Activated CD4-positive, alpha-beta T cell treated with anti-CD3 and anti-CD28 coated beads for 48 hours (primary cell): ENCODE measurements at places on chromosomes 7 and 10.
A peak's percentile ranks its signal among the peaks of the same experiment; 100 is the strongest.

DNA sequence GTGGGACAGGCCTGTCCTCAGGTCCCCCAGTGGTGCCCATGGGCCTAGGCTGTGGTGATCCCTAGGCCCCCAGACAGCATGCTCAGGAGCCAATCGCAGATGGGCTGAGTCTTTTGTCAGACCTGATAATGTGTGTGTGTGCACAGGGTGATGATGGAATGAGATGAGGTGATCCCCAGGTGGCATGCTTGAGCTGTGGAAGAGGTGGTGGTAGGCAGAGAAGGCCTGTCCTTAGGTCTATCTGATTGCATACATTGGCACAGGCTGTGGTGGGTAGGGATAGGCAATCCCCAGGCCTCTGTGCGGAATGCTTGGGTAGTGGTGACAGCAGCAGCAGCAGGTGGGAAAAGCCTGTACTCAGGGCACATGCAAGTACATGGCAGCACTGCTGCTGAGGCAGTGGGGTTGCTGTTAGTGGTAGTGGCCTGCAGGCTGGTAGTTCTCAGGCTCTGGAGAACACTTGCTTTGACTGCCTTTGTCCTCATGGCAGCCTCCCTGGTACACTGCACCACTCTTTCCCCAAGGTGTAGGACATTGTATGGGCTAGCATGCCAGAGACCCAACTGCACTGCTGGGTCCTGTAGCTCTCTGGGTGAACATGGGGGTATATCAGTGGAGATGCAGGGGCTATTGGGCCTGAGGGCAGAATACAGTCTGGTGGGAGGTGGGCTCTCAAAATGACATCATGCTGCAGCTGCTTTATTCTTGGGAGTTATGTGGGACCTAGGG lies 260.9 kb upstream of the PLPP4 start:
- DNase-seq = no peak

GRCh38 chr7:2537981-2538851 lies 17.1 kb downstream of the BRAT1 start:
- DNase-seq = no peak

DNA sequence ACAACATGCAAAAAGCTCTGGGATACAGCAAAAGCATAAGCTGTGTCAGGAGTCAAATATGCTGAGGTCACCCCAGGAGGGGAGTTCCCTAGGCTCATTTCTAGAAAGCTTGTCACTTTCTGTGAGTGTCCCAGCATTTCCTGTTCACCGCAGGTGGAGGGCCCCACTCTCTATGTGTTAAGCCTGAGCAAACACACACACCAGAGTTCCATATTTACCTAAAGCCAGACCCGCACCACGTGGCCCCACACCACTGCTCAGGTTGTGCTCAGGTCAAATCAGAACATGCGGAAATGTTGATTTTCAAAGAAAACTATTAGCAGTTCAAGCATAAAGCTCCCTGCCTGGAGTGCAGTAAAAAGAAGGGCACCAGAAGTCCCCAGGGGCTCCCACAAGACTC lies 259.6 kb upstream of the PPP2R2D start:
- peak; percentile 47 for DNase-seq

GRCh38 chr7:140383954-140384713 lies 14.2 kb downstream of the SLC37A3 start:
- no peak for DNase-seq

DNA sequence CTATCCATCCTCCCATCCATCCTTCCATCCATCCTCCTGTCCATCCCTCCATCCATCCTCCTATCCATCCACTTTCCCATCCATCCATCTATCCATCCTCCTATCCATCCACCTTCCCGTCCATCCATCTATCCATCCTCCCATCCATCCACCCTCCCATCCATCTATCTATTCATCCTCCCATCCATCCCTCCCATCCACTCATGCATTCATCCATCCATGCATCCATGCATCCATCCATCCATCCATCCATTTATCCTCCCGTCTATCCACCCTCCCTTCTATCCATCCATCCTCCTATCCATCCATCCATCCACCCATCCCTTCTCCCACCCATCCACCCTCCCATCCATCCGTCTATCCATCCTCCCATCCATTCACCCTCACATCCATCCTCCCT lies 25.2 kb upstream of the PSMG3 start:
- DNase-seq = no peak

DNA sequence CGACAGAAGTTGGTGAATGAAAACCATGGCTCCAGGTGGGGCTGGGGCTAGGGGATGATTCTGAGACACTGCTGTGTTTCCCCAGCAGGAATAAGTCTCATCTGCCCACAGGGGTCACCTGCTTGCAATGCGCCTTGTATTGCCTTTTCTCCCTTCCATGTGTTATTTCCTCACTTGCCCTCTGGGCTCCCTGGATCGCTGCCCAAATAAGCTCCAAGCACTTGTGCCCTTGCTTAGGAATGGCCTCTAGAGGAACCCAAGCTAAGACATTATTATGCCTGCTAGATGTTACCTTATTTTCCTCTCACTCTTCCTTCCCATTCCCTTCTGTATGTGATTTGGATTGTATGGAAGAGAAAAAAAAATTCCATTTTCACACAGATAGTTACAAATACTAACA lies 24.8 kb upstream of the PLPP4 start:
- DNase-seq = no peak

DNA sequence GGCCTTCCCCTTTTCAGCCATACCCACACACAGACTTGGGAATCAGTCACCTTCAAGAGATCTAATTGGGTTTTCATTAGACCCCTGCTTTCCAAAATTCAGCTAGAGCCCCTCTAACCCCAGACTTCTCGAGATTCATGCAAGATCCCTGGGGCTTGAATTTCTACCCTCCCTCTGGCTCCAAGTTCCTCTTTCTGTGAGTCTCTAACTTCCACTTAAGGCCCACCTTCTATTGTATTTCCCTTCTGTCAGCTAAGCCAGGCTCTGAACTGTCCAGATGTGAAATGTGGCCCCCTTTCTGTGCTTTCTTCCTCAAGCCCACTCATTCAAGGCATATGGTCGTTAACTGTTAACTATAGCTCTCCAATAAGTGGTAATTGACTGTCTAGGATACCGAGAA lies 132.2 kb downstream of the ZNF365 start:
- DNase-seq = no peak

GRCh38 chr10:46542567-46543465 lies 13.6 kb downstream of the GPRIN2 start:
- peak; percentile 1 for DNase-seq

DNA sequence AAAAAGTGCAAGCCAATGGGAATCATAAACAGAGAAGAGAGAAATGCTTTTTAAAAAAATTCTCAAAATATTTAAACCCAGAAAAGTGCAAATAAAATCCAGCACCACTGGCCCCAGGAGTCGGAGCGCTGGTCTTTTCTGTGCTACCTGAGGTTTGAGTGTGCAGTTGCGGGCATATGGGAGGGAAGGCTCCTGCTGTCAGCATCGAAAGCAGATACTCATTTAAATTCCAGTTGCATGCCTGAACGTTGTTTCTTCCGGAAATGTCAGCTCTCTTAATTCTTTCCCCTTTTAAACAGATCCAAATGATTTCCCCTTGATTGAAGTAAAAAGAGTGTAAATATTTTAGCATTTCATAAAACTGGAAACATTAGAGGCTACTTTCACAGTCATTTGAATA lies 240.5 kb upstream of the GPR26 start:
- DNase-seq = no peak

DNA sequence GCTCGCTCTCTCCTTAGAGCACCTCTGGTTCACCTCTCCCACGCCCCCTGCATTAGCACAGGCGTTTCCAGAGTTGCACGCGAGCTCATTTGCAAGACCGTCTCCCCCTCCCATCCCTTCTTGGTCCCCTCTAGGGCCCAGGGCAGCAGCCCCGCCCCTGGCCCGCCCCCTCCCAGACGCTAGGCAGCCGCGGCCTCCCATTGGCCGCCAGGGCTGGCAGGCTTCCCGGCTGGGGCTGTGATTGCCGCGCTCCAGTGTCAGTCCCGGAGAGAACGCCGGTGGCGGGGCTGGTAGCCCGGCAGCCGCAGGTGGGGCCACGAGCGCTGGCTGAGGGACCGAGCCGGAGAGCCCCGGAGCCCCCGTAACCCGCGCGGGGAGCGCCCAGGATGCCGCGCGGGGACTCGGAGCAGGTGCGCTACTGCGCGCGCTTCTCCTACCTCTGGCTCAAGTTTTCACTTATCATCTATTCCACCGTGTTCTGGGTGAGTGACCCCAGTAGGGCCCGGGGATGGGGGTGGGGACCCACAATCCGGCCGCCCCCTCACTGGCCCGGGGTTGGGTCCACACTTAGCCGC lies at the start of gene TSPAN15:
TSPAN15 (plus strand) TSS at position 257 of the 575 bp plus-strand sequence; CDS start at position 387, 130 bp downstream.
- peak; percentile 83 for DNase-seq

DNA sequence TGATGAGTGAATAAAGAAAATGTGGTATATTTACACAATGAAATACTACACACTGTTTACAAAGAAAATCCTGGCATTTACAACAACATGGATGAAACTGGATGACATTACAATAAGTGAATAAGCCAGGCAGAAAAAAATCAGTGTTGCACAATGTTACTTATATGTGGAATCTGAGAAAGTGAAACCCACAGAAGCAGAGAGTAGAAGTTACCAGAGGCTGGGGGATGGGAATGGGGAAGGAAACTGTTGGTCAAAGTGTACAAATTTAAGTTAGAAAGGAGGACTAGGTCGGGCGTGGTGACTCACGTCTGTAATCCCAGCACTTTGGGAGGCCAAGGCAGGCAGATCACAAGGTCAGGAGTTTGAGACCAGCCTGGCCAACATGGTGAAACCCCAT lies 538.5 kb upstream of the MKI67 start:
- no peak for DNase-seq

DNA sequence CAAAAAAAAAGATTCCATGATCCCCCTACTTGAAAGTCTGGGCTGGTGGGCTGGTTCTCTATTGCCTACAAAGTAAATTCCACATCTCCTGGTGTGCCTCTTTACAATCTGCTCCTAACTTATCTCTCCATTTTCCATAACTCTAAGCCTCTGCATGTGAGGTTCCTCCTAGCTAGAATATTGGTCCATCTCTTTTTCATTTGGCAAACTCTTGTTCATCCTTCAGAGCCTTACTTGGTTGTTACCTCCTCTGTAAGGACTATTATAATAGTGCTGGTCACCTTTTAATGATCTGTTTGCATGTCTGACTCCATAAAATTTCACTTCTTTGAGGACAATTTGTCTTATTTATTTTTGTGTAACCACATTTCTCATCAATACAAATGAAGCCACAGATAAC lies 1.6 kb upstream of the NRCAM start:
- no peak for DNase-seq

- DNase-seq = no peak
Observed at GRCh38 chr10:15331461-15331860, 39.6 kb downstream of the FAM171A1 start.

DNA sequence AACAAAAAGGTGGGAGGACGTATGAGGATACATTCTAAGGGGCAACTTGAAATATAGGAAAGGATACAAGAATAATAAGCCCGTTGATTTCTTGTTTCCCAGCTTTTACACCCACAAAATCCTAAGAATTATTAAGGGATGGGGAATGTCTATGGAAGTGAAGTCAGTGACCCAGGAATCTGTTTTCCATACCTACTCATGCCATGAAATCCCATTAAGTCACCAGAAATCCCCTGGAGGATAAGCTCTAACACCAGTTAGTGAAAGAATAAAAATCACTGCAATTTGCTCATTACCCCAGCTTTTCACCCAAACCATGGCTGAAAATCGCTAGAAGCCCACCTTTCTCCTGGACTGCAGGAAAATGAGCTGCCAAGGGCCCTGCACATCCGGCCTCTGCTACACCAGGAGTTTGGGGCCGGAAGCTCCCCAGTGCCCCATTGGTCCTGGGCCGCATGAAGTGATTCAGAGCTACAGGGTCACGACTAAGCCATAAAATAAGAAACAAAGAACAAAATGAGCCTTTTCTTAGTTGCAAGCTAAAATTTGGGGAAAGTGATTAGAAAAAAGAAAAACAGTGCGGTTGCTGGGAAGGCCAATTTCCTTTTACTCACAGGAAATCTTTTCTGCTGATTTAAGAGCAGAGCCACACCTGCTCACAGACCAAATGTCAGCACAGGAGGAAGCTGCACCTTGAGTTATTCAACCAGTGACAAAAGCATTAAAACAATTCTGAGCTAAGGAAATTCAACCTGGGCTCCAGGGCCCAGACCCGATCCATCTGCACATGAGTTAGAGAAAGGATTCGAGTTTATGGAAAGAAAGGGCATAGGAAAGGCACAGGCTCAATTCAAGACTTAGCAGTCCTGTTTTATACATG lies 40.3 kb downstream of the HIPK2 start:
- peak; percentile 44 for DNase-seq

DNA sequence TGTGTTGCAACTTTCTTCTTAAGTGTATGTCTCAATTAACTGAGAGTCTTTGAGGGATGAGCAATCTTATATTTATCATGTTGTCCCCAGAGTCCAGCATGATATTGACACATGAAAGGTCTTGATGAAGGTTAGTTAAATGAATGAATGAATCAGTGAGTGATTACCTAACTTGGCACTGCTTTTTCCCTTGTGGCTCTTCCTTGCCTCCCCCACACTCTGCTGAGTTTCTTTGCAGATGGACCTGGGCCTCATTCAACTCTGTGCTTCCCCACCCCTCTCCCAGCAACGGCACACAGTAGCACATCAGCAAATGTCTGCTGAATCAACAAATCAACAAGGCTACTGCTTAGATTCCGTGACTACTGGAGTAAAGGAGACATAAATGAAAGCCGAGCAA lies 235.1 kb upstream of the CXCL12 start:
- no peak for DNase-seq

DNA sequence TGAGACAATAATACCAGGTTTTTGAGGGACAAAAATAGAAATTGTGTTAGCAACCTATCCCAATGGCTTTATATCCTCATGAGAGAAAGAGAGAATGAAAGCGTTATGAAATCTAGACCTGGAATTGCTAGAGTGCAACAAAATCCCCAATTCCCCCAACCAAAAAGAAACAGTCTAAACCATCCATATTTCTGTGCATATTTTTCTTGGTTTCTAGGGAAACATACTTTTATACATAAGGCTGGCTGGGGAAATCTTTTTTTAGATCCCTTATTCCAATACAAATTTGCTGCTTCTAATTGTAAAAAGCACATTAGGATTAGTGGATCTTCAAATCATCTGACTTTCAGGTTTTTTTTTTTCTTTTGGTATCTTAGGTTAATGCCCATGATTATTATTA lies 277.0 kb upstream of the SEMA3A start:
- DNase-seq = no peak

- DNase-seq = peak; percentile 16
Observed at GRCh38 chr10:77637532-77638320, at the start of gene KCNMA1. Gene KCNMA1 (minus strand): TSS chr10:77637808.

DNA sequence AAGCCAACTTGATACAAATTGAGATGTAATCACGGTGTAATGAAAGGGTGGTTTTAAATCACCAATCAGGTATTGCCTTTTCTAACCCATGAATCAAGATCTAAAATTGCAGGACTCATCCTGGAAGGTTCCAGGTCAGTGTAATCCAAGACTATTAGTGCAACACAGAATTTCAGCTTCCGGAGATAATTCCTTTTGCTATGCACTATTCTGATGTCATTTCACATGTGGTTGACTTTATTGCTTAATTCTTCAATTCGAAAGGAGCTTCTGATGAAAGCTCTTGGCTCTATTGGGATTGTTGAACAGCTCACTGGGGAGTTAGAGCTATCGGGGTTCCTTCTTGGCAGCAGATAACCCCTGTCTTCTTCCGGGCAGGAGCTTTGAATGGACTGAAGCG lies 147.4 kb upstream of the INSYN2A start:
- no peak for DNase-seq

- DNase-seq = no peak
Observed at GRCh38 chr7:37592366-37592765, 91.2 kb upstream of the GPR141 start.

- DNase-seq = no peak
Observed at GRCh38 chr7:40808378-40808942, 673.7 kb downstream of the SUGCT start.

- peak; percentile 40 for DNase-seq
Observed at GRCh38 chr10:131972474-131973071, 9.2 kb downstream of the BNIP3 start.

- no peak for DNase-seq
Observed at GRCh38 chr7:80767654-80768053, 129.2 kb downstream of the CD36 start.
